ENCODE measurements at places on chromosomes 1 and 21. TPM values are rescaled to one million over a fixed set of nuclear protein-coding genes. Genes with fewer than 3 reads are reported as not detected.
A peak's percentile ranks its signal among the peaks of the same experiment; 100 is the strongest.

DNA sequence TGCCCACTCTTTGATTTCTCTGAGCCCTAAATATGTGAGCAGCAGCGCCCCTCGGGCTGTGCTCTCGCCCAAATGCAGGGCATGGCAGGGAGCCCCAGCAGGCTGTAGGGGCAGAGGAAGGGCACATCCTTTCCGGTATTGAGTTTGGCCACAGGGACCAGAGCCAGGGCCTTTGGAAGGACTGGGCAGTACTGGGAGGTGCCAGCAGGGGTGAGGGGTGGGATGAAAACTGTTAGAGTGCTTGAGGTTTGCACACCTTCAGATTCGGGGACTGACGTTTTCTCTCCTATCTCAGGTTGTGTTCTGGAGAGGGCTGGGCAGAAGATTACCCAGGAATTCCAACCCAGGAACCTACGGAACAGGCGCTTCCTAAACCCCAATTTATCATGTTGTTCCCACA lies 2.2 kb upstream of the ATP1A2 start:
- no peak for DNase-seq

DNA sequence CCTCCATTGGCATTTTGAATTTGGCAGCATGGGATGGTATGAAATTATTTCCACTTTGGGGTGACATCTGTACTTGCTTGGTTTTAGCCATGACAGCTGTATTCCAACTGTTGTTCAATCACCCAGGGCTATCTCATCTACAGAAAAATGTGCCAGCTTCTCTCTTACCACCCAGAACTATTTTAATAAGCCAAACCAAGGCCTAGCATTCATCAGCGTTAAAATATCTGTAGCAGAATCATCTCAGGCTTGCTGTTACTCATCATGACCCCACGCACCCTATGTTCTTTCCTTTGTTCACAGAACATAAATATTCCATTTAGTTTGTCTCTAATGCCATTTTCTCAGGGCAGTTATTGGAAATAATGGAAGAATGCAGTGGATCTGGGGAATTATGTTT lies 49.8 kb downstream of the GIPC2 start:
- no peak for DNase-seq

- no peak for DNase-seq
Observed at GRCh38 chr1:171252482-171252881, 4.2 kb downstream of the FMO1 start.

- DNase-seq, result no peak
Observed at GRCh38 chr1:61157468-61157987, 75.2 kb downstream of the NFIA start.

GRCh38 chr1:240417317-240417716 lies 194.6 kb downstream of the GREM2 start:
- DNase-seq, result no peak

DNA sequence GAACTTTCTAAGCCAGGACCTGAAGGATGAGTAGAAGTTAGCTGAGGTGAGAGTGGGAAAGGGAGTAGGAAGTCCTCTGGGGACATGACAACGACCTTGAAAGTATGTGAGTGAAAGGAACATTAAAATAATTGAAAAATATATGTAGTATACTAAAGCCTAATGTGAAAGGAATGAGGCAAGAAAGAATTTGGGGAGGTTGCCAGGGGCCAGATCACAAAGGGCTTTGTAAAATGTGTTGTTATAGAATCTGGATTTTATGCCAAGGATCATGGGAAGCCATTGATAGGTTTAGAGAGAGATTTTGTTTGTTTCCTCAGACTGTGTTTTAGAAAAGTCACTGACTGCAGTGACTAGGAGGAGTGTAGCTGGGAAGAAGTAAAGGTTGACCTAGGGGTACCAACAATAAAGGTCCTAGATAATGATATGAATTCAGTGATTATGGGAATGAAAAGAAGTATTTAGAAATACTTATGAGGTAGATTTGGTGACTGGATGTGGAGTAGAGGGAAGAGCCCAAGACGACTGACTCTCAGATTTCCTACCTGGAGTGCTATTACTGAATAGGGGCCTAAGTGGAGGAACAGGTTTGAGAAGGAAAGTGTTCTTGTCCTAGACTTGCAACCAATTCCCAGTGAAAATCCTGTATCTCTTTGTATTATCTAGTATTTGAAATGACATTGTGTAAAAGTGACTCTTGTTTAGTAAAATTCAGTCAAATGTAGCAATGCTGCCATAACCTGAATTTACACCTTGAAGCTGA lies 179.8 kb downstream of the PHTF1 start:
- no peak for DNase-seq

DNA sequence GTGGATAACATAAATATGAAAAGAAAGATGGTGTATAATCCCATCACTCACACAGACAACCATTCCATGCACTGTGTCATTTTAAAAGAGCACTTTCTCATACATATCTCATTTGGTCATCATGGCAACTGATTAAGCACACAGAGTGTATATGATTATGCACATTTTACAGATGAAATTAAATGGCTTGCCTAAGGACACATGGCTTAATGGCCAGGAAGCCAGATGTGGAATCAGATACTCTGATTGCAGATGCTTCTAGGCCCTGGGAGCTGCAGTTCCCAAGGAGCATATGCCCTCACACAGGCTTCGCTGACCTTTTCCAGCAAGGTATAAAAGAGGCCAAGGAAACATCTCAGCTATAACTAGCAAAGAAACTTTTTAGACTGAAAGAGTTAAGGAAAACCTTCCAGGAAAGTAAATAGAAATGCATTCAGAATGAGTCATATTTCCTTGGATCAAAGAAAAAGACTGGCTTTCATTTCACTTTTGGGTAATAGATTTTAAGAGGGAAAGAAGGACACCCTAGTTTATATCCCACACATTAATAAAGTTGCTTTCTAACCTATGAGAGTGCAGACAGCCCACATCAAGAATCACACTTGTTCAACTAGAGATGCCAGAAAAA lies 19.6 kb upstream of the FAM89A start:
- DNase-seq, result no peak

- DNase-seq, result peak; percentile 90
Observed at GRCh38 chr1:154970631-154971340, at the start of gene SHC1. TSS of gene SHC1 (minus strand) at chr1:154970747. CDS start at chr1:154970526, 221 bp downstream.

GRCh38 chr1:63911049-63911448 lies 137.2 kb downstream of the ROR1 start:
- no peak for DNase-seq

- no peak for DNase-seq
Observed at GRCh38 chr1:116988248-116988647, 13.3 kb upstream of the CD101 start.

- DNase-seq, result no peak
Observed at GRCh38 chr1:205774198-205775014, 876 bp downstream of the RAB29 start.

- no peak for DNase-seq
Observed at GRCh38 chr1:201282216-201282615, 1.1 kb upstream of the PKP1 start.

The KPRP gene
- not detected for total RNA-seq

The KRTAP13-1 gene
- total RNA-seq, result not detected

The VCAM1 gene
- 136 TPM for total RNA-seq

The LRRC3 gene
- total RNA-seq, result 1.5 TPM

The KPNA6 gene
- total RNA-seq, result 27.8 TPM

Data from urinary bladder (tissue), 4 donors.